ENCODE measurements at places on chromosomes 12 and 14.

DNA sequence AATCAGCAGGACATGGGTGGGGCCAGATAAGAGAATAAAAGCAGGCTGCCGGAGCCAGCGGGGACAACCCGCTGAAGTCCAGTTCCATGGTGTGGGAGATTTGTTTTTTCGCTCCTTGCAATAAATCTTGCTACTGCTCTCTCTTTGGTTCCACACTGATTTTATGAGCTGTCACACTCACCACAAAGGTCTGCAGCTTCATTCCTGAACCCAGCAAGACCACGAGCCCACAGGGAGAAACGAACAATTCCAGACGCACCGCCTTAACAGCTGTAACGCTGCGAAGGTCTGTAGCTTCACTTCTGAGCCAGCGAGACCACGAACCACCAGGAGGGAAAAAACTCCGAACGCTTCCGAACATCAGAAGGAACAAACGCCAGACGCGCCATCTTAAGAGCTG is 2.8 kb upstream of the CNIH1 start:
- DNase-seq, result peak; percentile 46

DNA sequence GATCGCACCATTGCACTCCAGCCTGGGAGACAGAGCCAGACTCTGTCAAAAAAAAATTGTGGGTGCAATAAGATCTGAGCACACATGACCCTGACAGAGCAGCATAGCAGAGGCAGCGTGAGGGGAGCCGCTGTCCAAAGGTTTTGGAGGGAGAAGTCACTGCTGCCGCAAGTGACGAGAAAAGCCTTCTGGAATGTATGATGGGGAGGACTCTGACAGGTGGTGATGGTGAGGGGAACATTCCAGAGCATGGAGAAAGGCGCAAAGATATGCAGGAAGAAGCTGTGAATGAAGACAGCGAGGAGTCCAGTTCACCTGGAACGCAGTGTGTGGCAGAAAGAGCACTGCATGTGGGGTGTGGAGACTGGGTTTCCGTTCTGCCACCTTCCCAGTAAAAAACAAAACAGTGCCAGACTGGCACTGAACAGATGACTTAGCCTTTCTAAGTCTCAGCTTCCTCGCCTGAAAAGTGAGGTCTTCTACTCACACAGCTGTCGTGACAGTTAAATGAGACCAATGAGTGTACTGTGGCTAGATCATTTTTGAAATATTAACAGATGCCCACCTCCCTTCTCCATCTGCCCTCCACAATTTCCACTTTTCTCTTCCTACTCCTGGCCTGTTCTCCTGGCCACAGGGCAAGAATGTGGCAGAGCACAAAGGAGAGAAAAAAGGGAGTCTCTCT is 53.4 kb upstream of the PTHLH start:
- DNase-seq, result no peak

- DNase-seq, result no peak
Observed at GRCh38 chr14:88535149-88535548, 19.7 kb downstream of the PTPN21 start.

- no peak for DNase-seq
Observed at GRCh38 chr12:131137009-131137835, 183.5 kb downstream of the ADGRD1 start.

DNA sequence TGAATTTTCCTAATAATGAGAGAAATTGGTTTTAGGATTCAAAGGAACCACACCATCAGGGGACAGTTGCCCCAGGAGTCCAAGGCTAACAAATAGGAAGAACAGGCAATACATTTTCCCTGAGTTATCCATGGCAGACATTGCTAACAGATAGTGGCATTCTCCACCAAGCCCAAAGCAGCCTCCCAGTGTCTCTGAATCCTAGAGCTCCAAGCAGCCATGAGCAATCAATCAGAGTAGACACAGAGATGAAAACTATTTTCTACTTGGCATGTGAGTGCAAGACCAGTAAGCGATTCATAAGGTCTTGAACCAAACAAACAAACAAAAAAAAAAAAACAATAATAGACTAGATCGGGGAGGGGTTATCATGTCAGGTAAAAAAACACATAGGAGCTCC is 515.7 kb downstream of the MED13L start:
- no peak for DNase-seq

GRCh38 chr14:24761141-24761540 is 127.2 kb upstream of the GZMB start:
- DNase-seq, result no peak

DNA sequence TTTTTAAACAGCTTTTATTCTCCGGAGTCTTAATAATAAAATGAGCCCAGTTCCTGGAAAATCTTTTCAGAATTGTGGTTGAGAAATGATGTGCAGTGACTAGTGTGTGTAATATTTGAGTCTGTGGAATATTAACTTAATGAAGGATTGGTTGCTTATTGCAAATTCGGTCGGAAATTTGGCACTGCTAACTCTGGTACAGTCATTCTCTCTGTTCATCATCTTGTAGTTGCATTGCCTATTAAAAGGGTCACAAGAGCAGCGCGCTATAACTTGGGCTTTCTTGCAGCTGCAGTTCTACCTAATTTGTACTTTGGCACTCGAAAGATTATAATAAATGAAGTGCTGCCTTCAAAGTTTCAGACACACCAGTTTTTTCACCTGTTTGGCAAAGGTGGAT is 146.0 kb downstream of the FLRT2 start:
- no peak for DNase-seq

- DNase-seq, result no peak
Observed at GRCh38 chr12:47965581-47965980, 2.2 kb downstream of the TMEM106C start.

DNA sequence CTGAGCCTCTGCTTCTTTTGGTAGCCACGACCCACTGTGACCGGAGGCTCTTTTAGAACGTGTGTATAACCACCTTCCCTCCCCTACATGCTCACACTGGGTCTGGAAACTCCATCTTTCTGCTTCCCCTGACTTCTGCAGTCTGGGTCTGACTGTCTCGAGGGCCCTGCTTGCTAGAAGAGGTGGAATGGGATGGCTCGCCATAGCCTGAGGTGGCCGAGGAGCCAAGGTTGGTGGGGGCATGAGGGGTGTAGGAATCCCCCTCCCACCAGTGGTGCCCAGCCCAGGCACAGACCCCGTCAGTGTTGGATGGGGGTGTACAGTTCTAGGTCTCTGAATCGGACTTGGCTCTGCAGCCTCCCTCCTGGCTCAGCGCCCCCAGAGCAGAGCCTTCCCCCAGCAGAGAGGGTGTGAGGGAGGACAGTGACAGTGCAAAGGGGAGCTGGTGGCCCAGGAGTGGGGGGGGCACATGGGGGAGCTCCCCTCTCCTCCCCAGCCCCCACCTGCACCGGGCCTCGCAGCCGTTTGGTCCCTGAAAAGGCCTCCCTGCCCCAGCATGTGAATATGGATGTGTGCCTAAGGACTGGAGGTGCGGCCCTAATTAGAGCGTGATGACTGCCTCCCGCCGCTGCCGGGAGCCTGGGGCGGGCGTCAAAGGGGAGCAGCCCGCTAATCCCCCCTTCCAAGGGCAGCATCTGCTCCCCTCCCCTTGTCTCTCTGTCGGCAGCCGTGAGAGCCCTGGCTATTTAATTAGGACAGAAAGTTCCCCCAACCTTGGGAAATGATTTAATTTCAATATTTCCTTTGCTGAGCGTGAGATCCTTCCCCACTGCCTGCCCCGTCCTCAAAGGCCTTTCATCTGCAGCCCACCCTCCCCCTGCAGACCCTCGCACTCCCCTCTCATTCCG is 196.2 kb upstream of the C14orf180 start:
- no peak for DNase-seq

- no peak for DNase-seq
Observed at GRCh38 chr14:77256694-77257093, 14.3 kb downstream of the NGB start.

DNA sequence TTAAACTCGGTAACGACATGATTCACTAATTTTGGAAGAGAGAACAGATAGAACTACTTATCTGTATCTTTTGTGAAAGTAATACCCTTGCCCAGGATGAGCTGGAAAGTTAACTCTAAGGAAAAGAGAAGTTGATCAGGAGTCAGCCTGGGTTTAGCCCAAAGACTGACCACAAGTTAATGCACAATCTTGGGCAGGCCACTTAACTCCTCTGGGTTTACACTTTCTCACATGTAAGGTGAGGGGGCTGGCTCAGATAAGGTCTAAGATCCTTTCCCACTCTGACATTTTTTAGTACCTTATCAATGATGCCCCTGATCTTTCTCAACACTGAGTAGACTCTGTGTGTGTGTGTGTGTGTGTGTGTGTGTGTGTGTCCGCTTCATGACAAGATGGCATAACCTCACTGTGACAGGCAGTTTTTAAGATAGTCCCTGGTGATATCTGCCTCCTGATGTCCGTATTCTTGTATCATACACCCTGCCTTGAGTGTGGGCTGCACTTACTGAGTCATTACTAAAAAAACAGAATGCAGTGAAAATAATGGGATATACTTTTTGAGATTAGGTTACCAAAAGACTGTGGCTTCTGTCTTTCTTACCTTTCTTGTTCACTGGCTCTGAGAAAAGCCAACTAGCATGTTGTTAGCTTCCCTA is 56.2 kb upstream of the CCDC198 start:
- DNase-seq, result no peak

DNA sequence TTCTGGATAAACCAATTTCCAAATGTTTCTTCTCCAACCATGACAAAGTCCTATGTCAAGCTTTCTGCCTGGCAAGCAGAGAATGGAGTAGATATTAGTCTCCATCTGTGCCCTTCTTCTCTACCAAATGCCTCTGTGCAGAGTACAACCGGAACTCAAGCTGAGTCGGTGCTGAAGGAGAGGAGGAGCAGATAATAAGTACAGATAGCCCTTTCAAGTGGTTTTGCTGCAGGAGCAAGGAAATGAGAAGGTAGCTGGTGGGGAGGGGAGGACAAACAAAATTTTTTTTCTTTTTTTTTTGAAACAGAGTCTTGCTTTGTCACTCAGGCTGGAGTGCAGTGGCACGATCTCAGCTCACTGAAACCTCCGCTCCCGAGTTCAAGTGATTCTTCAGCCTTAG is 14.2 kb upstream of the HELB start:
- no peak for DNase-seq

GRCh38 chr14:51056421-51056820 is 38.5 kb downstream of the TRIM9 start:
- no peak for DNase-seq

DNA sequence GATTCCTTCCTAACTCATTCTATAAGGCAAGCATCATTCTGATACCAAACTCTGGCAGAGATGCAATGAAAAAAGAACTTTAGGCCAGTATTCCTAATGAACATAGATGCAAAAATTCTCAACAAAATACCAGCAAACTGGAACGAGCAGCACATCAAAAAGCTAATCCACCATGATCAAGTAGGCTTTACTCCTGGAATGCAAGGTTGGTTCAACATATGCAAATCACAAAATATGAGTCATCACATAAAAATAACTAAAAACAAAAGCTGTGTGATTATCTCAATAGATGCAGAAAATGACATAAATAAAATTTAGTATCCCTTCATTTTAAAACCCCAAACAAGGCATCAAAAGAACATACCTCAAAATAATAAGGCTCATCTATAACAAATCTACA is 98.9 kb downstream of the ACSS3 start:
- peak; percentile 38 for DNase-seq

DNA sequence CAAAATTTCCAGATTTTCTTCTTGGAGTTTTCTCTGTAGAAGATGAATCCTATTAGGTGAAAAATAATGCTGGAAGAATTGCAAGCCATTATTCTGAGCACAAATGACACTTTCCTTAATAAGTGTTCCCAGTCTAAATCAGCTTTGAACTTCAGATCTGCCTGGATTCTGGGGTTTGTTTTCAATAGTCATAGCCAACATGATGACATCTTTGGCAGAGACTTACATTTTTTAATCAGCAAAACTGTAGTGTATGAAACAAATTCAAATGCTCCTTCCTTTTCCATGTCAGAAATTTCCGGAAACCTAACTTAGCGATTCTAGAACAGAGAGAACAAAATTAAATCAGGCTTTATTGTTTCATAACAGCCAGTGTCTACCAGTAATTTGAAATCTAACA is 88.5 kb downstream of the TSPAN8 start:
- no peak for DNase-seq

DNA sequence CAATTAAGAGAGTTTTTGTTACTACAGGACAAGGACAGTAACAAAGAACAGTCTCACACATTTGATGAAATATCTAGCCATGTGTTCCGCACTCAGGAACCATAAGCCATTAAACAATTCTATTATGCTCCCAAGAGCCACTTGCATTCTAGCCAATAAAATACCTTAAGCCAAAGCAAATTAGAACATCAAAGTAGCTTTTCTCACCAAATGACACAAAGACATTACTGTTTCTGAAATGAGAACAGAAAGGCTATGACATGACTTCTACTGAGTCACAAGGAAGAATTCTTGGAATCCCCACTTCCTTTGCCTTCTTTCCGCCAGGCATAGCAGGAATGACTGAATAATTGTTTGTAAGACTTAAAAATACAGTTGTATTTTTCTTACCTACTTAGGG is 445.8 kb downstream of the ATP23 start:
- DNase-seq, result peak; percentile 42

- DNase-seq, result no peak
Observed at GRCh38 chr14:80762641-80763228, 178.8 kb downstream of the CEP128 start.

GRCh38 chr14:99246536-99247097 is 25.4 kb downstream of the BCL11B start:
- DNase-seq, result no peak

DNA sequence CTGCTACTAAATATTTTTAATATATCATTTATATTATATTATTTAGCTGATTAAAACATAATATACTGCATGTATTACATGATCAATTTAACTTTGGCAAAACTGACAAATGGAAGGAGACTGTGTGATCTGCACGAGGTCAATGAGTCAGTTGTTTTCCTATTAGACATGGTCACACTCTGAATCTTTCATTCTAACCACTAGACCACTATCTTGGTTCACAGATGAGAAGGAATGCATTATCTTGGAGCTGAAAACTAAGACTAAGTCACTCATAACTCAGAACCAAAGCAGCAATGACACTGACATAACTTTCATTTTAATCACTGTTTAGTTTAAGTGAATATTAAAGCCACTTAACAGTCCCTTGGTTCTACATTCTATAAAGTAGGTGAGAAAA is 37.4 kb downstream of the GNPTAB start:
- DNase-seq, result peak; percentile 85

DNA sequence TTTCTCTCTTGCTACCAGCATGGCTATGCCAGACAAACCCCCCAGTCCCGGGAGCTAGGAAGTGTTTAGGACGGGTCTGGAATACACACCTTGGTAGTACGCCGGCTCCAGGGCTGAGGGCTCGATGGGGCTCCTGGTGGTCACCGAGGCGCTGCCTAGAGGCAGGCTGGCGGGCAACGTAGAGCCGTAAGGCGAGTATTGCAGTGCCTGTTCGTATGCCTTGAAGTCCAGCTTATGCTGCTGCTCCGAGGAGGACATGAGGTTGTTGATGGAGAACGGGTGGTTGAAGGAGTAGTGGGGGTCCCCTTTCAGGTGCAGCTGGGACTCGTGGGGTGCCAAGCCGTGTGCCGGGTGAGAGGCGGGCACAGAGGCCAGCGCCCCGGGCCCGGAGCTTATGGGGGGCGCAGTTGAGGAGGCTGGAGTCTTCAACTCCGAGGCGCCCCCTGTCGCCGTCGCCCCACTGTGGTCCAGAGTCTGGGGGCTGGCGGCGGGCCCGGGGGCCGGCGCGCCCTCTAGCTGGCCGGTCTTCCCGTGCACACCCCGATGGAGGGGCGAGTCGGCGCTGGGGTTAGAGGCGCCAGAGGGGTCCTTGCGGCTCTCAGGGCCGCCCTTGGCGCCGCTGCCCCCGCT is 3.6 kb downstream of the FOXA1 start:
- DNase-seq, result no peak

- peak; percentile 45 for DNase-seq
Observed at GRCh38 chr14:105093038-105093430, 27.8 kb upstream of the GPR132 start.

Measured in choroid plexus epithelial cell (primary cell).